Thyroid gland (tissue), 4 donors: ENCODE measurements at places on chromosomes 11 and 22.

DNA sequence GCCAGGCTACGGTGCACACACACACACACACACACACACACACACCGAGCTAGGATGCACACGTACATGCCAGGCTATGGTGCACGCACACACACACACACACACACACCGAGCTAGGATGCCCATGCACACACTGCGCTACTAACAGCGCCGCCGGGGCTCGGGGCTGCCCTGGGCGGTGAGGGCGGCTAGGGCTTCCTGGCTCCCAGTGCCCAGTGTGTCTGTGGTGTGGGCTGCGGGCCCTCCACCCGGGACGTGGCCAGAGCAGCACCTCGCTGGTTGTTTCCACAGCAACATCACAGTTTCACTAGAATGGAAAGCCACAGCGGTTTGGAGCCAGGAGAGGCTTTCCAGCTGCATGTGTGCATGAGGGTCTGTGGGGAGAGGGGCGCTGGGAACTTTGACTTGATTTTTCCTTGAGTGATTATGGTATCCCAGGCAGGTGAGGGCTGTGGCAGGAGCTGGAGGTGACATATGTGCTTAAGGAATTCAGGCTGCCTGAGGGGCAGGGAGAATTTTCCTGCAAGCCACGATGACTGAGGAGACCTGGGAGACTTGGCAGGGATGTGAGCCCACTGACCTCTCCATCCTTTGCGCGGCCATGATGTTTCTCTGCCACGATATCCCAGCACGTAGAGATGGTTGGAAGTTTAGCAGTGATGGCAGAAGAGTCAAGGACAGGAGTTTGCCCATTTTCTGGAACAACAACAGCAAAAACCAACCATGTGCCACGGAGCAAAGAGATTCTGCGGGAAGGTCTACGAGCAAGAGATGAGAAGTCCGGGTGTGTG, 195.9 kb downstream of the SNX19 start:
- DNase-seq, result no peak

GRCh38 chr11:85776951-85777602, 33.9 kb downstream of the SYTL2 start:
- no peak for DNase-seq

DNA sequence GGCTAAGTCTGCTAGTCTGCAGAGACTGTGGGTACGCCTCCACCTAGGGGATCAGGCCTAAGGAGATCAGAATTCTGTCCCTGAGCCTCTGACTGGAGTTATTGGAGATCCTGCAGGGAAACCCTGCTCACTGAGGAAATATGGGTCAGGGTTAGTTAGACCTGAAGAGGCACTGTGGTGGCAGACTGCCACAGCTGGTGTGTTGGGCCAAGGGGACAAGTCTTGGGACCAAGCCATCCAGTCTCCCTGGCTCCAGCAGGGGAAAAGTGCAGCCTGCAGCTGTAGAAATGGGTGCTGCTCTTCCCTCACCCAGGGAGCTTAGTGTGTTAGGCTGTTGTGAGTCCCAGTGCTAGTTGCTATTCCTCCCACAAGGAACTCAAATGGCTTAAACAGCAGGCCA, 334.8 kb upstream of the LARGE1 start:
- DNase-seq, result no peak

GRCh38 chr11:121422675-121423074, 29.4 kb upstream of the SORL1 start:
- no peak for DNase-seq

GRCh38 chr11:953512-953911, 27.8 kb downstream of the AP2A2 start:
- no peak for DNase-seq

DNA sequence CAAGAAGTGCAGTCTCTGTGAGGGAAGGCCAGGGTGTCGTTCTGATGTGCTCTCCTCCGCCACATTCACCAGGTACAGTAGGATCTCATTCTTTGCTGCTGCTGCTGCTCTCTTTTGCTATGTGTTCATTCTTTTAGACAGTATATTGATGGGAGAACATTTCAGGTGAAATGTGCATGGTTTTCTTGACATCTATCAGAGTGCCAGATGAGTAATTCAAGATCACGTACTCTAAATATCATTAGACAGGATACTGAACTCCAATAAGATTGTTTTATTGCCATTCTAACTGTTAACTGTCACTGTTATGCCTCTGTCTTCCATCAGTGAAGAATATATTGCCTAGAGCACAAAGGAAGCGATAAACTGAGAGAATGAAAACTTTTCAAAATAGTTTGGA, 771.0 kb upstream of the ARHGAP42 start:
- no peak for DNase-seq

- DNase-seq, result no peak
These were observed 31.2 kb upstream of the SORL1-AS1 start for GRCh38 chr11:121483805-121484480.

- DNase-seq, result peak; percentile 44
These were observed 8.3 kb upstream of the SLC39A13 start for GRCh38 chr11:47399860-47400767.

DNA sequence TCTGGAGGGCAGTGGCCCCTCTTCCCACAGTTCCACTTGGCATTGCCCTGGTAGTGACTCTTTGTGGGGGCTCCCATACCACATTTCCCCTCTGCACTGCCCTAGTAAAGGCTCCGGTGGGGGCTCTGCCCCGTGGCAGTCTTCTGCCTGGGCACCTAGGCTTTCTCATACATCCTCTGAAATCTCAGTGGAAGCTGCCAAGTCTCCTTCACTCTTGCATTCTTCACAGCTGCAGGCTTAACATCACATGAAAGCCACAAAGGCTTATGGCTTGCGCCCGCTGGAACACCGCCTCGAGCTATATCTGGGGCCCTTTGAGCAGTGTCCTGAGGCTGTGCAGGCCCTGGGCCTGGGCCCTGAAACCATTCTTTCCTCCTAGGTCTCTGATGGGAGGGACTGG, 25.3 kb downstream of the PLEKHB1 start:
- DNase-seq, result no peak

DNA sequence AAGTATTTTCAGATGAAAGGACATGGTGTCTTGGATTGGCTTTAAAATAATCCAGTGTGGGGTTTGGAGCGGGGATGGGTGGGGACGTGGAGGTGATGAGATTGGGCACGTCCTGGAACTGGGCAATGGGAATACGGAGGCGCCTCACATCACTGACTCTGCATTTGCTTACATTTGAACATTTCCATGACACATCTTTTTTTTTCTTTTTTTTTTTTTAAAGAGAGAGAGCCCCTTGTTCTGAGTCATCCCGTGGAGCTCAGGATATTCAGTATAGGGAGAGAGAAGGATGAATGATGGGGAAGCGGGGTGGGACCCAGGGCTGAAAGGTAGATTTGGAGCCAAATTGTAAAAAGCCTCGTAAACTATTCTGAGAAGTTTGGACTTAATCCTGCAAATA, 142.7 kb downstream of the FBXO7 start:
- DNase-seq, result no peak

GRCh38 chr11:100680070-100680469, 7.0 kb upstream of the ARHGAP42 start:
- no peak for DNase-seq

DNA sequence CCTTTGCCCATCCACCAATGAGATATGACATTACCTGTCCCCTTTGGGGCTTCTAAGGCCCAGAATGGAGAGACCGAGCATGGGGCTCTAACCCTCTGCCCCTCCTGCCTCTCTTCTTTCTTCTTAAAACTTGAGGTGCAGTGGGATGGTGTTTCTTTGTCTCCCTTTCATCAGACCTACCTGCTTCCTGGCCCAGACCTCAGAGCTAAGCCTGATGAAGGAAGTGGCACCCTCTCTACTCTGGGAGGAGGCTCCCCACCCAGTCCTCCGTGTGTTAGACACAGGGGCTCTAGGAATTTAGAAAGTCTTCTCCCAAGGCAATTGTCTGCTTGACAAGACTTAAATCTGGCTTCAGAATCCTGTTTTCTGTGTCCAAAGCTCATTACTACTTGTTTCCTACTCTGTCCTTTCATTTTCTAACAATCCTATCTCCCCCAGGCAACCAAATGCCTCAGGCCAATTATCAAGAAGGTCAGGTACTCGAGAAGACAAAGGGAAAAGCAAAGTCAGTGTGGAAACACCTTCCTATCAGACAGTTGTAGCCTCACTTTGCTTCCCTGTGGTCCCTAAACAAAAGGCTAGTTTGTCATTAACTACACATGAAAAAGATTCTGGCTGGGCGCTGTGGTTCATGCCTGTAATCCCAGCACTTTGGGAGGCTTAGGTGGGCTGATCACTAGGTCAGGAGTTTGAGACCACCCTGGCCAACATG, 20.3 kb upstream of the PARVA start:
- no peak for DNase-seq

DNA sequence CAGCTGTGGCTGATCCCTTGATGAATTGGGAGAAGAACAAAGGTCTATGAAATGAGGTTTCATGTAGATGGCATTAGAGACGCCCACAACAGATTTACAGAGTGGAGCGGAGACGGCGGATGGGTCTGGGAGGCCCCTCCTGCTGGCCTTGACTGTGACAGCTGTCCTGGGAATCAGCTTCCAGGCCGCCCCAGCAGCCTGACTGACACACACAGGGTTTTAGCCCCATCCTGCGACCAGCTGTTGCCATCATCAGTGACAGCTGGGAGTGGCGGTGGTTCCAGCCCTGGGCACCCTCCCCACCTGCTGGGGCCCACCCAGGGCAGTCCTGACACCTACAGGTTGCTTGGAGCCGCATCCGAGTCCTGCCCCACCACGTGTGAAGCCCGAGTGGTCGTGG, 64.0 kb upstream of the PPP6R3 start:
- no peak for DNase-seq

DNA sequence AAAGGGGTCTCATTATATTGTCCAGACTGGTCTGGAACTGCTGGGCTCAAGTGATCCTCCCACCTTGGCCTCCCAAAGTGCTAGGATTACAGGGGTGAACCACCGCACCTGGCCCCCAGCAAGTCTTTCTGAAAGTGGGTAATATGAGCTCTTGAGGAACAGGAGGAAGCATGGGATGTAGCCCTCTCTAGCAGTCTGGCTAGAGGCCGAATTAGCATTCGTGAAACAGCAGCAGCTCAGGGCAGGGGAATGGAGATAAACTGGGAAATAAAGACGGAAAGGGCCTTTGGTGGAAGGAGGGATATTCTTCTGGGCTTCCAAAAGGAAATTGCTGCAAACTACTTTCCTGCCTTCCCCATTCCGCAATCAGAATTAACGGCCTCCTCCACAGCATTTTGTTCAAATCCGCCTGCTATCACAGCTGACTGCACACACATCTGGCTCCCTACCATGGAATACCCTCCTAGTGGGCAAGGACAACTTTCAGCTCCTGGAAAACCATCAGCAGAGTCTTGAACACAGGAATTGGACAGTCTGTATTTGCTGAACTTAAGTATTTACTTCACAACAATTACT, 44.3 kb downstream of the MICAL3 start:
- DNase-seq, result no peak

GRCh38 chr11:2975594-2975993, 16.5 kb downstream of the NAP1L4 start:
- DNase-seq, result no peak

DNA sequence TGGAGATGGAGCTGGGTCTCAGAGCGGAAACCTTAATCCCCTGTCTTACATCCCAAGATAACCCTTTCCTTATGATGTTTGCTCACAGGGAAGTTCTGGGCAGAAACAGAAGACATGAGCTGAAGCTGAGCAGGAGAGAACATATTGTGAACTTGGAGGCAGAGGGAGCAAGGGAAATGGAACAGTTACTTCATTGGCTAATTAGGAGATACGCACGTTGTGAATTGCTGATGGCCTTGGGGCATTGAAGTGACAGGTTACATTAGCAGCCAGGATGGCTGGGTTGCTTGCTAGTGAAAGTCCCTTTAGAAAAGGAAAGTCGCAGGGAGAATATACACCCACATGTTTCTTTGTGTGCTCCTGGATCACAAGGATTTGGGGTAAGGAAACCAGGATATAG, 48.7 kb downstream of the TENM4 start:
- no peak for DNase-seq

DNA sequence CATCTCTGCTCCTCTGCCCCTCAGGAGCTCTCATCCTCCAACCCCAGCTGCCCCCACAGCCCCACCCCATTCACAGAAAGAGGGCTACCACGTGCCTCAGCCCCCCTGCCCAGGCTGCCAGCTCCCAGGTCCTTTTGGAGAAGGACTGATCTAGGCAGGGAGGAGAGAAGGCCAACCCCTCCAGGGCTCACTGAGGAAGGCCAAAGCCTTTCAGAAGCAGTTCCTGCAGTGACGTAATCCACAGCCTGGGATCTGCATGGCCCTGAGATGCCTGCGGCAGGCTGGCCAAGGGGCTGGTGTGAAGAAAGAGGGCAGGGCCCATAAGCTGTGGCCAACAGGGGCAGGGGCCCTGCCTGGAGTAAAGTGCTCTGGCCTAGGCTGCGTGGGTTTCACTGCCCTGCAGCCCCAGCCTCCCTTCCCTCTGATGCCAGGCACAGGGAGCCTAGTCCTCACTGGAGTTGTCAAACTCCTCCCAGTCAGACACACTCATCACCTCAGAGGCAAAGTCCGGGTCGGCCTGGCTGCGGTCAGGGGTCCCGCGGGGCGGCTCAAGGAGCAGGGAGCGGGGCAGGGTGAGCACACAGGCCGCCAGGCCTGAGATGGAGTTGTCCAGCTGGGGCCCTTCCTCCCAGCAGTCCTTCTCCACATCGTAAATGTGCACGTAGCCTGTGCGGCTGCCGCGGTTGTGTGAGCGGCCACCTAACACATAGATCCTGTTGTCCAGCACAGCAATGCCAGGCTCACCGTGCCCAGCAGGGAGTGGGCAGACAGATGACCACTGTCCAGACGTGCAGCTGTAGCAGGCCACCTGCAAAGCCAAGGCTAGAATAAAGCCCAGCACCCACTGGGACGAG, 4.2 kb upstream of the SCARF2 start:
- DNase-seq, result no peak

GRCh38 chr11:68090706-68091105, 30.5 kb downstream of the CHKA start:
- peak; percentile 36 for DNase-seq

DNA sequence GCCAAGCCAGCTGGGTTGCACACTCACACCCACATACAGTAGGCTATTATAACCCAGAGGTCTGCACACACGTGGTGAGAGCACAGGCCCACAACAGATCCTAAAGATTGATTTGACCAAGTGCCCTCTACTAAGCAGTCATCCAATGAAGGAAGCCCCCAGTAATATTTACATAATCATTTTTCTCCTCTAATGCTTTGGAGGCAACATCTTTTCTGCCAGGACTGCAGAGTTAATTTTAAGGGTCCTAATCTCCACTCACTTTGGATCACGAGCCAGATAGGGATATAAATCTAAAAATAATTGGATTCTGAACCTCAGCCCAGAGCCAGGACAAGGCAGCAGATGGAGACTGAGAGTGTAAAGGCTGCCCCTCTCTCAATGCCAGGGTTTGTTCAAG, 49.1 kb upstream of the MTNR1B start:
- DNase-seq, result no peak

DNA sequence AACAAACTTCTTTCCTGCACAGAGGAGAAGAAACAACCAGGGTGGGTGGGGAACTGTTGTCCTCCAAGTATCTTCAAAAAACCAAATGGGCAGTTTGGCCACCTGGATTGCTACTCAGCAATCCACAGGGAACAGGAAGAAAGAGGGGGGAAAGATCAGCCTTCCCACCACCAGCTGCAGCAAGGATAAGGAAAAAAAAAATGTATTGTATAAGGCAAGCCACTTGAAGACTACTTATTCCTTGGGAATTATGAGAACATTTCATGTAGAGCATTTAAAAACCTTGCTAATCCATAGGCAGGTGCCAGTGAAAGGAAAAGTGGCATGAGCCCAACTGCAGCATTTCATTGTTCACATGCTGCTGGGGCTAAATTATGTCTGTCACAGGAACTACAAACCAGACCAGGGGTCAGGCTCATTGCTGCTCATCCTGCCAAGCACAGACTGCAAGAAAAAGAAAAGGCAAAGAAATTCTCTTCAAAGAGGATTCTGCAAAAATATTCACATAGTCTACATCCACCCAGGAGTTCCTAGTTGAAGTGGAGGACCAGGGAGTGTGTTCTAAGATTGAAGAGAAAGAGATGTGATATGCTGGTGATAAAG, 2.2 kb downstream of the RAB30 start:
- DNase-seq, result no peak
